ENCODE measurements at places on chromosomes 5 and 9. TPM values are rescaled to one million over a fixed set of nuclear protein-coding genes. Genes with fewer than 3 reads are reported as not detected.
A peak's percentile ranks its signal among the peaks of the same experiment; 100 is the strongest.

GRCh38 chr5:31382051-31382878, 149.6 kb downstream of the DROSHA start:
- DNase-seq: no peak
- H3K36me3 ChIP-seq: no peaks in the 10 kb centered on the region
- H3K27ac ChIP-seq: no peak overlapping the region
- H3K27me3 ChIP-seq: no peaks in the 10 kb centered on the region
- H3K4me3 ChIP-seq: no peak overlapping the region

TMC1 gene
- 1.5 TPM for total RNA-seq

PCDHGA11 gene
- 3.4 TPM for total RNA-seq

ENTPD8 gene
- not detected for total RNA-seq

- H3K4me3 ChIP-seq: peak overlapping the region; percentile 38
- no peak for DNase-seq
- no peaks in the 10 kb centered on the region for H3K36me3 ChIP-seq
- peak overlapping the region; percentile 61 for H3K27ac ChIP-seq
- peaks cover 11% of the 10 kb centered on the region for H3K4me1 ChIP-seq
- peaks cover 6% of the 10 kb centered on the region for H3K27me3 ChIP-seq
Measured at GRCh38 chr5:140041492-140042392, 1.4 kb downstream of the NRG2 start.

- peaks cover 16% of the 10 kb centered on the region for H3K4me1 ChIP-seq
- no peaks in the 10 kb centered on the region for H3K36me3 ChIP-seq
- DNase-seq: no peak
- no peak overlapping the region for H3K4me3 ChIP-seq
- no peaks in the 10 kb centered on the region for H3K27me3 ChIP-seq
- no peak overlapping the region for H3K27ac ChIP-seq
Measured at GRCh38 chr5:79954620-79955019, 36.4 kb downstream of the MTX3 start.

DNA sequence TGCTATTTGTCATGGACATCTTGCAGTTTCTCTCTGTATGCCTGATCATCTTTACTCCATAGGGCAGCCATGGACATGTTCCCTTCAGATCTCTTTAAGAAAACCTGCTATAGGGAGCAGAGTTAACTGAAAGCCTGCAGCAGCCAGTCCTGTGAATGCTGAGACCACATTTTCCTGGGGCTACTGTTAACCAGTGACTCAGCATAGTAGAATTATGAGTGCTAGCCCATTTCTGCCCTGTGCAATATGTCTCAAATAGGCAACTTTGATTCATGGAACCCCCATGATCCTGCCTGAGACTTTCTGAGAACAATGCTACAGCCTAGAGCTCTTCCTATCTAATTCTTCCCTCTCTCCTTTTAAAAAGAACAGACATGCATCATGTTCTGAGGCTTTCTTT, 624.2 kb downstream of the CHSY3 start:
- H3K36me3 ChIP-seq: no peaks in the 10 kb centered on the region
- no peak overlapping the region for H3K4me3 ChIP-seq
- H3K27ac ChIP-seq: no peak overlapping the region
- H3K4me1 ChIP-seq: no peaks in the 10 kb centered on the region
- H3K27me3 ChIP-seq: no peaks in the 10 kb centered on the region

GZMA gene
- total RNA-seq: 2.3 TPM

ANKRD33B gene
- 0.57 TPM for total RNA-seq

FCN2 gene
- total RNA-seq: not detected

- DNase-seq: no peak
- H3K4me1 ChIP-seq: peaks cover 8% of the 10 kb centered on the region
- H3K27me3 ChIP-seq: no peaks in the 10 kb centered on the region
- H3K36me3 ChIP-seq: no peaks in the 10 kb centered on the region
- no peak overlapping the region for H3K4me3 ChIP-seq
Measured at GRCh38 chr9:87518702-87519335, 21.2 kb downstream of the DAPK1 start.

DNA sequence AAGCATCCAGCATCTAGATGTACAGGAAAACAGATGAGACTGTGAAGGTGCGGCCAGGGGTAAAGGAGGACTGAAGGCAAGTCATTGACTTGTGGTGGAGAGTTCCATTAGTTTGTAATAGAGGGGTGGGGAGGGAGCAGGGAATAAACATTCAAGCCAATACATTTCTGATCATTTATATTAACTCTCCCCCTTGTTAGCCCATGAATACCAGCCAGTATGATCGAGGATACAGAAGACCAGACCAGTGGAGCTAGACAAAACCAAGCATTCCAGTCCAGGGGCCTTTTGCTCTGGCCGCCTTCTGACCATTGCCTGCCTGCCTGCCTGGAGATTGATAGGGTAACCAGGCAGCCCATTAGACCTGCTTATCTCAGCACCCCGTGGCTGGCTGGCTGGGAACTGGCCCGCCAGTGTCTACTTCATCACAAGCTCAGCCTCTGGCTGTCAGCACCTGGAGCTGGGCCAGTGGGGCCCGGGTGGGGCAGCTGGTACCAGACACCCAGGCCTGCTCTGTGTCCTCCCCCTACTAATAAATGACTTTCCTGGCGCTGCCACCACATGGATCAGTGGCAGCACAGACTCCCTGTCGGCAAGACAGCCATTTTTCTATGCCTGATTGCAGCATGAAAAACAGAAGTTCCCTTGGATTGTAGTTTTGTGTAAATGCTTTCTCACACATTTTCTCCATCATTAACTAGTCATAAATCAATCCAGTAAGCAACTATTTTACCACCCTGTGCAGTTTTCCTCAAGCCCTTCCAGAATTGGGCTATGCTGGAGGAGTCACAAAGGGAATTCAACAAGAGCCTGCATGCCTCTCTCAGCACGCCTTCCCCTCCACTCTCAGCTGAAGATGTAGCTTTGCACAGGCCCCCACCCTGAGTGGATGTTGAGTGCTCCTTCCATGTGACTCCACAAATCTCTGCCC, 181.3 kb downstream of the SNCAIP start:
- no peaks in the 10 kb centered on the region for H3K4me1 ChIP-seq
- no peak overlapping the region for H3K4me3 ChIP-seq
- DNase-seq: no peak
- peak overlapping the region; percentile 60 for H3K27ac ChIP-seq

CAMSAP1 gene
- total RNA-seq: 53.7 TPM

SIT1 gene
- 1.1 TPM for total RNA-seq

DNA sequence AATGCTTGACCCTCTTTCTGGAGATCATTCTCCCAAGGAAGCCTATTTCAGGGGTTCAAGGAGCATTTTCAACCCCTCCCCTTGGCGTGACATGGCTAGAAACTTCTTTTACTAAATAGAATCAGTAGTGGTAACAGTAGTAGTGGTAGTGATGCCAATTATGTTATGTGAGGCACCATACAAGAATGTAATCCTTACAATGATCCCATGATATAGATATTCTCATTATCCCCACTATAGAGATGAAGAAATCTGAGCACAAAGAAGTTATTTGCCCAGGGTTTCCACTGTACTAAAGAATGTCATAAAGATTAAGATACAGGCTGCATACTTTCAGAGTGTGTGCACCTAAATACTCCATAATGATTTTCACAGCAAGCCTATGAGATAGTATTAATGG, 155.4 kb upstream of the CLINT1 start:
- H3K27ac ChIP-seq: no peak overlapping the region
- no peak overlapping the region for H3K4me3 ChIP-seq

DNA sequence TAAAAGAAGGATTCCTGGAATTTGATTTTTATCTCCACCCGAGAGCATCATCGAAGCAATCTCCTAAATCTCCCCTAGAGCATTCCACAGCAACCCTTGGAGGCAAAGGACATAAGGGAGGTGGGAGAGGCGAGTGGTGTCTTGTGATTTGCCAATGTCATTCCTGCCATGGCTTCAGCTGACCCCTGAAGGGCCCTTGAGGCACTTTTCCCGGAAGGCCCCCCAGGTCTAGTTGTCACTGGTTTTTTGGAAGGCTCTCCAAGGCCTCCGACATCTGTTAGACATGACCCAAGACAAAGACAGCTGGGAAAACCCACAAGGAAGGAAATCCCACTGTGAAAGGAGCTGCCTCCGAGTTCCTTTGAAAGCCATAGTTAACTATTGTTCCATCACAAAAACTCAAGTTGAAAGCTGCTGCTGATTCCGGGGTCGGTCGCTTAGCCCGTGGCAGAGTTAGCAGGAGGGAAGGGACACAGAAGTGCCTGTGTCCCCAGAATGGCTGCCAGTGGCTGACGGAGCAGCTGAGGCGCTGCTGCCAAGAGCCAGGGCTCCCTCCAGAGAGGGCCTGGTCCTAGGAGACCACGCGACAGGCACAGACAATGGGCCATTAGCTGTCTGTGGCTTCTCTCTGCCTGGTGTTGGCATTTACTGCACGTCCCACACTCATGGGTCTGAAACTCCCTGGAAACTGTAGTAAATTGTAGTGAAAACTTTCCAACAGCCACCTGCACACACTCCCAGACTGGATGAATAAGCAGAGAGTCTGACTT, 24.4 kb upstream of the TRIO start:
- H3K4me1 ChIP-seq: no peaks in the 10 kb centered on the region
- no peak overlapping the region for H3K27ac ChIP-seq
- DNase-seq: no peak
- peaks cover 6% of the 10 kb centered on the region for H3K27me3 ChIP-seq

GRCh38 chr5:83277154-83277553, 194.4 kb upstream of the VCAN start:
- H3K4me1 ChIP-seq: no peaks in the 10 kb centered on the region
- H3K4me3 ChIP-seq: no peak overlapping the region
- H3K27me3 ChIP-seq: no peaks in the 10 kb centered on the region
- H3K36me3 ChIP-seq: no peaks in the 10 kb centered on the region
- H3K27ac ChIP-seq: no peak overlapping the region
- no peak for DNase-seq

SPATA31A3 gene
- total RNA-seq: not detected

ARHGEF28 gene
- total RNA-seq: 9.2 TPM

IFNK gene
- total RNA-seq: not detected

DNA sequence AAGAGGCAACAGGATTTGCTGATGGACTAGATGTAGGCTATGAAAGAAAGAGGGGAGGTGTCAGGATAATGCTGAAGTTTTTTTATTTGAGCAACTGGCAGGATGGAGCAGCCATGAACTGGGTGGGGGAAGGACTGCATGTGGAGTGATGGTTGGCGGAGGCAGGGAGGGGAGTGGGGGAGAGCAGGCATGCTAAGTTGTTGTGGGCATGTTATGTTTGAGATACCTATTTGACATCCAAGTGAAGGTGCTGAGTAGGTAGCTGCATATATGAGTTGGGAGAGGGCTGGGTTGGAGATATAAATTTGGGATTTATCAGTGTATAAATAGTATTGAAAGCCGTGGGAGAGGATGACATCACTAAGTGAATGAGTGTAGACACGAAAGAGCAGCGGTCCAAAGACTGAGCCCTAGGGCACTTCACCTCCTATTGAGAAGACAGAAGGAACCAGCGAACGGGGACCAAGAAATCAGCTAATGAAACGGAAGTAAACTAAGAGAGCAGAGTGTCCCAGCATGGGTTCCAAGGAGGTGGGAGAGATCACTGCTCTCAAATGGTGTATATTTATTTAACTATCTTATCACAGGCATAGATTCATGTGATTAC, 7.4 kb downstream of the BSPRY start:
- H3K4me3 ChIP-seq: no peak overlapping the region
- no peak for DNase-seq
- no peaks in the 10 kb centered on the region for H3K36me3 ChIP-seq
- no peaks in the 10 kb centered on the region for H3K27me3 ChIP-seq
- no peak overlapping the region for H3K27ac ChIP-seq

DNA sequence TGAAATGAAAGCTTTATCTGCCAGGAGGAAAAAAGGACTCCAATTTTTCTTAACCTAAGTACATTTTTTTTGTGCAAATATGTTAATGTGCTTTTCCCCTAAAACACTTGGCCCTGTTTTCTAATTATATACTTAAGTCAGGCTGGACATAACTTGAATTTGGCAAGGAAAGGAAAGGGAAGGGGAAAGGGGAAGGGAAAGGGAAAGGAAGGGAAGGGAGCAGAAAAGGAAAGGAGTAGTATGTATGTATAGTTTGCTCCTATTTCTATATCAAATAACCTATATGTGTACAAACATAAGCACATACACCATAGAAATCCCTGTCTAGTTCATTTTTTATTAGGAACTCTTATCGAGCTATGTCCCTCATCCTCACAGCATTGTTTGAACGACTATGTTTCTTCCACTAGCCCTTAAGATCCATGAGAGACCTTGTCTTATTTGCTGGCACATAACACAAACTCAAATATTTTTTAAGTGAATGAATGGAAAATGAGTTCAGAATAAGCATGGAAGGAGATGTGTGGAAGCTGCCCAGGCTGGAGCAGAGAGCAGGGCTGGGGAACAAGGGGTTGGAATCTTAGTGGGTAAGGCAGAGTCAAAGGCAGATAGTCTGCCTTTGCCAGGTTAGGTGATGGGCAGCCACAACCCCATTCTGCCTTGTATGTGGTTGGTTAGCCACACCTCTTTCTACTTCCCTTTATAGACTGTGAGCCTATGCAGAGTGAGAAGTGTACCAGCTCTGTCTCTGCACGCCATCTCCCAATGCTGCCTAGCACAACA, 70.0 kb downstream of the KLHL3 start:
- H3K4me1 ChIP-seq: peaks cover 8% of the 10 kb centered on the region
- no peaks in the 10 kb centered on the region for H3K27me3 ChIP-seq
- no peak overlapping the region for H3K27ac ChIP-seq
- H3K36me3 ChIP-seq: no peaks in the 10 kb centered on the region

DNA sequence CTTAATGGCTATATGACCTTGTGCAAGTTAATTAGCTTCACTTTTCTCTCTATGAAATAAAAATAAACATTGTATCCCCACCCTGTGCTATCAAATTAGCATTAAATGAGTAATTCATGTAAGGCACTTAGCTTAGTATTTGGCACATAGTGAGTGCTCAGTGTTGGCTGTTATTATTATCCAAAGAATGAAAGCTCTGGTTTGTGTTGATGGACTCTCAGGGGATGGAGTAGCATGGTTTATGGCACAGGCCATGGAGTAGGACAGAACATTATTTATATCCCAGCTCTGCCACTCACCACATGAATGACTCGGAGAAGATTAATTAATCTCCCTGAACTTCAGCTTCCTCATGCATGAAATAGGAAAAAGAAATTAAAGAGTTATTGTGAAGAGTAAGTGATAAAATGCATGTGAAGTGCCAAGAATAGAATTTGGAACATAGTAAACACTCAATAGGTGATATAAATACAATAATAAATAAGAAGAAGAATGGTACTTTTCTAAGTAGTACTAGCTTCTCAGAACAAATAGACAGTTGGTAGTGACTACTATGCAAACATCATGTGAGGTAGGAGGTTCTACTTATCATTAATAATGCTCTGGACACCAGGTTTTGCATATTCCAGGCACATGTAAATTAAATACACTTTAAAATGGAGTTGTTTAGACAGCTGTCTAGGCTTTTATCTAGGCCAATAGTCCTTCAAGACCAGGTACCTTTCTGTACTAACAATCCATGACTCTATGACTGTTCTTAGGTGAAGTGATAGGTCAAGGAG, 146.4 kb downstream of the GRIA1 start:
- H3K4me3 ChIP-seq: no peak overlapping the region
- H3K27me3 ChIP-seq: no peaks in the 10 kb centered on the region
- no peaks in the 10 kb centered on the region for H3K4me1 ChIP-seq
- no peaks in the 10 kb centered on the region for H3K36me3 ChIP-seq

Measured in esophagus squamous epithelium (tissue), 5 donors.